ENCODE measurements at places on chromosomes 7 and 10.

DNA sequence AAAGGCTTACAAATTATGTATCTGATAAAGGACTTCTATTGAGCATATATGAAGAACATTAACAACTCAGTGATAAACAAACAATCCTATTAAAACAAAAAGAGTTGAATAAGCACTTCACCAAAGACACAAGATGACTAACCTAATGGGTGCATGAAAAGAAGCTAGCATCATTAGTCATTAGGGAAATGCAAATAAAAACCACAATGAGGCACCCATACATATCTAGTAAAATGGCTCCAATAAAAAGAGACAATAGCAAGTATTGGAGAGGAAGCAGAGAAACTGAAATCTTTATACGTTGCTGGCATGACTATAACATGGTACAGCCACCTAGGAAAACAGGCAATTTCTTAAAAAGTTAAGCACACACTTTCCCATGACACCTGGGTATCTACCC, 77.6 kb upstream of the ZMIZ1 start:
- DNase-seq = no peak

DNA sequence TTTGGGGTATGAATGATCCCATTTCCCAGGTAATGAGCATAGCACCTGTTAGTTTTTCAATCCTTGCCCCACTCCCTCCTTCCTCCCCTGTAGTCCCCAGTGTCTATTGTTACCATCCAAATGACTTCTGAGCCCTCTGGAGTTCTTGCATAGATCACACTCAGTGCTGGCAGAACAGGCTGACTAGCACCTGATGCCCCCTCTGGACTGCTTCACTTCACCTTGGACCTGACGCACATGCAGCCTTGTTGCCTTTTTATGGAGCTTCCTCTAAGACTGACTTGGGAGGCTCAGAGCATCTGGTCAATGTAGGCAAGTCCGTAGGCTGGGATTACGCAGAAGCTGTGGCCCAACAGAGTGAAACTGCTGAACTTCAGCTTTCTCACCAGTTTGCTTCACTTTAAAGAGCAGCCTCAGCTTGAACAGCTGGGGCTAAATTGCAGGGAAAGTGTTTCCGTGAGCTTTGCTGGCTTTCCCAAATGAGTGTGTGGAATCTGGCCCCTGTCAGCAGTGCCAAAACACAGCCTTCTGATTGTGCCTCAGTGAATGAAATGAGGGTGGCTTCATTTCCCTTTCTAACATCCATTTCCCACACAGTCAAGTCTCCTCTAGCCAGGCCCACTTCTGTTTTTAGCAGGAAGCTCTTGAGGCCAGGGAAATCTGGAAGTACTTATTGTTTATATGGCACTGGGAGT, 48.5 kb downstream of the NXPH1 start:
- no peak for DNase-seq

DNA sequence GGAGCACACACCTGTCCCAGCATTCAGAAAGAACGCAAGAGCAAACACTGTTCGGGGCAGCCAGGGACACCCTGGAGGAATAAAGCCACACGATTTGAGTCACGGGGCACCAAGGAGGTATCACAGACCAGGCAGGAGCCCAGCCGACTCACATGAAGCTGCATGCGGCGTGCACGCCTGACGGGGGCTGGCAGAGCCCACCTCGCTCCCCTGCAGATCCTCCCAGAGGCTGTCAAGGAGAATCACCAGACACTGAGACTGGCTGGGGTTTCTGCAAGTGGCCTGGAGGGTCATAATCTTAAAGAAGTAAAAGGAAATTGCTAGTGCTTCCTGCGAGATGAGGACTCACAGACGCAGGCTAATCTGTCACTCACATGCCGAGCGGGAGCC, 61.6 kb downstream of the TCERG1L start:
- no peak for DNase-seq

GRCh38 chr7:137345799-137346449, 2.4 kb upstream of the PTN start:
- DNase-seq = no peak

- DNase-seq = no peak
These were observed 1228.6 kb upstream of the SORCS1 start for GRCh38 chr10:108393089-108393488.

GRCh38 chr7:47385536-47386125, 196.3 kb downstream of the TNS3 start:
- no peak for DNase-seq

DNA sequence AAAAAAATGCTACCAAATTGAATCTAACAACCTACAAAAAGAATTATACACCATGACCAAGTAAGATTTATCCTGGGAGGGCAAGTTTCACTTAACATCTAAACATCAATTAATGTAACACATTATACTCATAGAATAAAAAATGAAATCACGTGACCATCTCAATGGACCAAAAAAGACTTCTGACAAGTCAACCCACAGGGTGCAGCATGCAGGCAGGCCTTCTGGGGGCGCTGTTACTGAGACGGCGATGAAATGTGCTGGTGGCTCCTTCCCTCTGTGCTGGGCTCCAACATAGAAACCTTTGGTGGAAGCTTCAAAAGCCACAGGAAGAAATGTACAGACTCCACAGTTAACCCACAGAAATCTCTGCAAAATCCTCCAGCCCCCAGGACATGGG, 103.1 kb downstream of the INHBA start:
- DNase-seq = no peak

DNA sequence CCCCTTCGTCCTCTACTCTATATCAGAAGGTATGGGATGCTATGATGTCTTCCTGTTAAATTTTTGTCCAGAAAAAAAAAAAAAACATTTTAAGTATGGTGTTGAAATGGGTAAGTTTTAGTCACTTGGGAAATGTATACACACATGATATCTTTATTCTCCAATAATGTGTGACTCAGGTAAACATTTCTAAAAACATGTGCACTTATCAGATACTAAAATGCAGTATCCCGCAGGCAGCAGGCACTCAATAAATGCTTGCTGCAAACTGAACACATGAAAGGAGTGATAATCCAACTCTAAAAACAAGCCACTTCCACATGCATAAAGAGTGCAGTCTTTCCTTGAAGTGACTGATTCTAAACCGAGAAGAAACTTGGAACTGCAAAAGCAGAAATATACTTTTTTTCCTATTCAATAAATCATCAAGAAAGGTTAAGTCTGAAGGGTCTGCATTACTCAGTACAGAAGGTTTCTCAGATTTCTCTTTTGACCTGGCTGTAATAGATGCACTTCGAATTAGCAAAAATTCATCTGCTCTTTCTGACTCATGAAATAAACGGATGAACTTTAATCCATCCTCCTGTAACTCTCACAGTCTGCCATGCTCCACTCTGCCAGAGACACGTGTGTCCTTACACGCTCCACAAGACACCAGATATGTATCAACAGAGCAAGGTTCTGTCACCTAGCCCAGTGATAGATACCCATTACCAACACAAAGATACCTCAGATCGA, 84.0 kb downstream of the HIPK2 start:
- no peak for DNase-seq

DNA sequence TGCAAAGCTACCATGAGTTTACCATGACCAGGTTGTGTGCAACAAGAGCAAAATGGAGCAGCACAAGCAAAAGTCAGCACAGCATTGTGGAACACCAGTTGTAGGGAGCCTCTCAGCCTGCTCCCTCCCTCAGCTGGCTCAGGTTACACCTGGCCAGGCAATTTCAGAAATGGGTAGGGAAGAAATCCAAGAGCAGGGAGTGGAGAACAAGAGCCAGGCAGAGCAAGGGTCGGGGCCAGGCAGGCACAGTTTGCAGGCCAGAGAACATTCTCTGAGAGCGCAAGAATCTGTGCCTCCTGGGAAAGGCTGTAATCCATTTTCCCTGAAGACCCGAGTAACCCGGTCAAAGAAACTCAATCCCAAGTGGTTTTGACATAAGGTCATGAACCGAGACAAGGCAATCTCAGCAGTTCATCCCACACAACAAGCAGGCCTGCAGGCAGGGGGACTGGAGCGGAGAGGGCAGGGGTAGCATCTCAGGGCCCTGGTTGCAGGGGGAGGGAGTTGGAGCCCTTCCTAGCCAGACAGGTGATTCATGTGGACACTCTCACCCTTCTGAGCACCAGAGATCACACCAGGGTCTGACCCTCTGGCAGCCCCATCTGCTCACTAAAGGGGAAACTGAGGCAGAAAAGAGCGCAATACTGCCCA, 258.4 kb downstream of the PLXNA4 start:
- no peak for DNase-seq

- no peak for DNase-seq
These were observed 46.5 kb downstream of the FAM171A1 start for GRCh38 chr10:15324611-15325010.

DNA sequence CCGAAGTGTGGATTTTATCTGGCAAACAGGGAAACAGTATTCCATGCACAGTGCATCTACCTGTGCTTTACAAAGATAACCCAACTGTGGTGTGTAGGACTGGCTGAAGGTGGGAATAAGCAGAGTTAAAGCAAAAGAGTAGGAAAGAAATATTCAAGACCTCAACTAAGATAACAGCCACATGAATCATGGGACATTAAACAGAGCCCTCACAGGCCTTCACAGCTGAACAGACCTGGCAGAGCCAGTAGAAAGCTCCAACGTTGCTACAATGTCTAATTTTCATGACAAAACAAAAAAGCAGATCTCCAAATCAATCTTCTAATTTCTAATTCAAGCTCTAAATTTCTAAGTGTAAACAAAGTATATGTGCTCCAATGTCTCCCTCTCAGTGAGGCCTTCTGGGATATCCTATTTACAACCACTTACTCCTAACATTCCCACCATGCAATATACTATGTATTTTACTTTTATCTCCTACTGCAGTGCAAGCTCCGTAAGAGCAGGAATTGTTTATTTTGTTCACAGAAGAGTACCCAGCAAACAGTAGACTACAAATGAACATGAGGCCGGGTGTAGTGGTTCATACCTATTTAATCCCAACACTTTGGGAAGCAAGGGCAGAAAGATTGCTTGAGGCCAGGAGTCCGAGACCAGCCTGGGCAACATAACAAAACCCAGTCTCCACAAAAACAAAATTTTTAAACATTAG, 63.5 kb downstream of the UBE2H start:
- no peak for DNase-seq

- DNase-seq = no peak
These were observed 236.4 kb upstream of the TMEM72 start for GRCh38 chr10:44674536-44675386.

- DNase-seq = no peak
These were observed 183.7 kb downstream of the RPS24 start for GRCh38 chr10:78217336-78217735.

- no peak for DNase-seq
These were observed 229.5 kb upstream of the FZD1 start for GRCh38 chr7:91034459-91035368.

DNA sequence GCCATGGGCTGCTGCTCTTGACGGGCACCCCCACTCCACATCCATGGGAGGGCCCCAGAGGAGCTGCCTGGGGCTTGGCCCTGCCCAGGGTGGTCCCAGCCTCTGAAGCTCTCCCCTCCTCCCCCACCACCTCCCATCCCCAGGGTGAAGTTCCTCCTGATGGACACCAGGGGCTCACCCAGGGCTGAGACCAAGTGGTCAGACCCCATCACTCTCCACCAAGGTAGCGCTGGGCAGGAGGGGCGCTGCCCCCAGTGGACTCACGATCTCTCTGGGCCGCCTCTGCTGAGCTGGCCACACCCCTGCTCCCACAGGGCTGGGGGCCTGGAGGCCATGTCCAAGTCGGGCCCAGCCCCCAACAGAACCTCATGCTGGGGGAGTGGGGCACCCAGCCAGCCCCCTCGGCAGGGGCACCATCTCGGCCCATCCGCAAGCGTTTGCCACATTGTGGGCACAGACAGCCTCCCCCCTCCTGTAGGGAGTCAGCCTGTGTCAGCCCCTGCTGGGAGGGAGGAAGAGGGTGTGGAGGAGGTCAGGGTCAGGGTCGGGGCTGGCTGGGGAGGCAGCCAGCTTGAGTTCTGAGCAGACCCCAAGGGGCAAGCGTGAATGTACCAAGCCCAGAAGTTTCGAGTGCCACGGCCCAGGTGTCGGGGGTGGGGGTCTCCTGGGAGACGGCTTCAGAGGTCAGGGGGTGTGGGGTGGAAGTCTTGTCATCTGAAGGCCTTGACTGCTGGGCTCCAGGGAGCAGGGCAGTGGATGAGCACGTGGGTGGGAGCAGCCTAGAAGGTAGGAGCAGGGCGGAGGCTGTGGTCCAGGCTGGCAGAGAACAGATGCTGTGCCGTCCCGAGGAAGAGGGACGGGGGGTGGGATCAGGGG, 2.8 kb downstream of the UPK3B start:
- no peak for DNase-seq

DNA sequence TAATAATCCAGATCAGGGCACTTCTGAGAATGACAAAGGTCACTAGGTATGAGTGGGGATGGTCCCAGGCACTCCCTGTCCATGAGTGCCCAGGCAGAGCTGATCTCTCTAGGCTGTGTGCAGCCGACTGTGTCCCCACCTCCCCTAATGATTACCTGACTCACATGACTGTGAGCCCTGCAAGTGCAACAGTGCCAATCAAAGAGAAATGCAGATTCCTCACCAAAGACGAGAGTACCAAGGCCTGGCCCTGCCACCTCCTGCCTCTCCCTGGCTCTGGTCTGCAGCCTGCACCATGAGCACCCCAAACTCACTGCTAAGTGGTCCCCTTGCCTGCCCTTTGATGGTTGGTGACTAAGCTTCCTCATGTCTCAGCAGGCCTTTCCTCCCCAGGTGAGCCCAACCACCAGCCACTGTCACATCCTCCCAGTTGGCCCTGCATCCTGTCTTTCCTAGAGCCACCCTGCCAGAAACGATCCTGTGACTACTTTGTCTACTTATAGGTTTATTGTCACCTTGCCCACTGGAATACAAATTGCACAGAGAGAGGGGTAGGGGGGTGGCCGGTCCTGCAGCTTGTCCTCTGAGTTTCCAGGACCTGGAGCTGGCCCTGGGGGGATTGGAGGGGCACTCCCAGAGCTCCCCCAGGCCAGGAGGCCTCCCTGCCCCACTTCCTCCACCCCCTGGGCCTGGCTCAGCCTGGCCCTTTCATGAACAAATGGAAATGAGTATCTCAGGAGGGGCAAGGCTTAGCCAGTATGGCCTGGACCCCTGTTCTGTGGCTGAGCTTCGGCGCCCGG, 22.4 kb upstream of the GDF10 start:
- no peak for DNase-seq

DNA sequence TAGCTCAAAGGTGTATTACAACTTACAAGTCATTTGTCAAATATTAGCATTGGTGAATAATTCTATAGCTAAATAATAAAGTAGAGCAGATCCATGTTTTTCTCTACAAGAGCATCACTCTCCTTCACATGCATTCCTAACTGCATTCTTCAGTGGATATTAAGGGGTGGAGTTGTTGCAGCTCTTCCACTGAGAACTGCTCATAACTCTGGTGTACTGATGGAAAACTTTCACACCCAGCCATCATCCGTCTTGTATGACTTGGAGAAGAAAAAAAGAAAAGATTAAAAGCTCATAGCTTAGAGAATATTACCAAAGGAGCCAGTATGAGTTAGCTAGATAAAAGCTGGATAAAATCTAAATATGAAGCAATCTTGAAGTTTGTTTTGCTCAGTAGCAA, 10.2 kb upstream of the FAM13C start:
- no peak for DNase-seq

GRCh38 chr7:157881048-157881771, 544.4 kb downstream of the DNAJB6 start:
- DNase-seq = no peak

DNA sequence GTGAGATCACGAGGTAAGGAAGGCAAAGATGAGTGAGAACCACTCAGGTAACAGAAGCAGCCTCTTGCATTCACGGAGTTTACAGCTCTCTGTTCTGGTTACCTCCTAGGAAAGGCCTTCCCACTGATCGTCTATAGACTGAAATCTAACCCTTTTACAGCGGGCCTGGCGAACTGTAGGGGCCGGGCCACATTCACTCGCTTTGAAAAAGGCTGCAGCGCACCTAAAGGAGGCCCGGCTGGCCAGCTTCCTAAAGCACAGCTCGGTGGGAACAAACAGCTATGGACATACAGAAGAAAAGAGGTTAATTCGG, 565 bp downstream of the ATP5MK start:
- no peak for DNase-seq

GRCh38 chr10:35705671-35706070, 63.6 kb upstream of the FZD8 start:
- DNase-seq = no peak

Measured in activated CD4-positive, alpha-beta T cell treated with anti-CD3 and anti-CD28 coated beads, Interleukin-2, amount 50 U/mL, for 24 hours (primary cell).